ENCODE measurements at places on chromosomes 7 and 10.
A peak's percentile ranks its signal among the peaks of the same experiment; 100 is the strongest.

GRCh38 chr7:147803606-147804005 is 787.0 kb upstream of the C7orf33 start:
- DNase-seq = no peak

DNA sequence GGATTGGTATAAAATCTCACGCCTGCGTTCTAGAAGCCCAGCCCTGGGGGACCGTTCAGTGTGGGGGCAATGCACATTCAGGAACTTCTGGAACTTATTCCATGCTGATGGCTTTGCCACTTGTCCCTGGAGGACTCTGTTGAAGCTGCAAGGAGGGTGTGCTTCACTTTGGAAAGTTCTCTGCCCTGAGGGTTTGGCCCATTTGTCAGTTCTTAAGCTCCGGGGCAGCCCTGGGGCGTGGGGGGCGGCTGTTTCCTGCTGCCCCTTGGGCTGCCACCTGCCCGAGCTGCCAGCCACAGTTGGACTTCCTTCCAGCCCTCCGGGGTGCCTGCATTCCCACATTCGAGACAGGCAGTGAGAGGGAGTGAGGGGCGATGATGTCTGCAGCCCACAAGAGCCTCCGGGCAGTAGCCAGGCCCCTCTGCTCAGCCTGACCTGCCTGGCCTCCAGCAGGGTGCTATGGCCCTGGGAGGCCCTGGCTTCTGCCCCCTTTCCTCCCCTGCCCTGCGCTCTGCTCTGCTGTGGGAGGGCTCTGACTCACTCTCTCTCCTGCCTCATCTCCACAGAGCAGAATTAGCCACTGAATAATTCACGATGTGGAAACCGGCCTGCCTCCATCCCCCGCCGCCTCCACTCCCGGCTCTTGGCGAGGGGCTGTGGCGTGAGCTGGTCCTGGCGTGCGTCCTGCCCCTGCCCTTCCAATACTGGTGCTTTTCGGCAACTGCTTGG is 1.9 kb downstream of the TTYH3 start:
- peak; percentile 81 for DNase-seq

- no peak for DNase-seq
These were observed 161.6 kb downstream of the JAZF1 start for GRCh38 chr7:28018856-28019465.

- no peak for DNase-seq
These were observed 165.8 kb downstream of the UBE2H start for GRCh38 chr7:129786825-129787563.

DNA sequence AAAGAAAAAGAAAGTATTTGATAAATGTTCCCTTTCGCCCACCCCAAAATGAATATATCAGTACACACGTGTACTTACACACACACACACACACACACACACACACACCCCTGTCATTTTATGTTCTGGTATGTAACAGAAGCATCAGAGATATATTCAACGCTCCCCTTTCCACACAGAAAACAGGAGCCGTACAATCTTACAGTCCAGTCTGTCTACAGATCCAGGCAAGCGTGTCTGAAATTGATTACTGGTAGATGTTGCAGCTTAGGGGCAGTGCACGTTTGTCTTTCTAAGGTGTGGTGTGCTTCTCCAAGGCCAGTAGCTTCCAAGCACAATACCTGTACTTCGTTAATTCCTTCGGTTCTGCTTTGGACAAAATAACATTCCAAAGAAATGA is 143.7 kb upstream of the RNF32 start:
- DNase-seq = no peak

GRCh38 chr10:79393221-79393923 is 46.1 kb downstream of the PPIF start:
- DNase-seq = no peak

GRCh38 chr7:123120286-123120685 is 79.5 kb downstream of the SLC13A1 start:
- no peak for DNase-seq

DNA sequence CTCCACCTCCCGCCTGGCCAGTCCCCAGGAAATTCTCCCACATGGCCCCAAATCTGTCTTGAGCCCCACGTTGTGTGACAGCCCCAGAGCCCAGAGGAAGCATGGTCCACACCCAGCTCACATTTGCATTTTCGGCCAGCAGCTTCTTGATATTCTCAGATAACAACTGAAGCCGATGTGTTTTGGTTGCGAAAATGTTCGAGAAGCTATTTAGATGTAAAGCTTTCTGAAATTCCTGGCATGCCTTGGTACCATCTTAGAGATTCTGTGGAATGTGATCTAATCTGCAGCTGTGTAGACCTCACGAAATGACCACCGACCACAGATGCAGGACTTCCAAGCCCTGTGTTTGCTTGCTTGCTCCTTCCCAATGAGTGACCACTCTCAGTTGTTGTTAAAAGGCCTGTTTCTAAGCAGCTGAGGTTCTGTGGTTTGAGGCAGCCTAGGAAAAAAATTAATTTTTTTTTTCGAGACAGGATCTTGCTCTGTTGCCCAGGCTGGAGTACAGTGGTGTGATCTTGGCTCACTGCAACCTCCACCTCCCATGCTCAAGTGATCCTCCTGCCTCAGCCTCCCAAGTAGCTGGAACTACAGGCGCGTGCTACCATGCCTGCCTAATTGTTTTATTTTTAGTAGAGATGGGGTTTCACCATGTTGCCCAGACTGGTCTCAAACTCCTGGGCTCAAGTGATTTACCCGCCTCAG is 8.8 kb downstream of the SLC4A2 start:
- DNase-seq = no peak

- DNase-seq = no peak
These were observed 28.7 kb upstream of the CD36 start for GRCh38 chr7:80609751-80610150.

DNA sequence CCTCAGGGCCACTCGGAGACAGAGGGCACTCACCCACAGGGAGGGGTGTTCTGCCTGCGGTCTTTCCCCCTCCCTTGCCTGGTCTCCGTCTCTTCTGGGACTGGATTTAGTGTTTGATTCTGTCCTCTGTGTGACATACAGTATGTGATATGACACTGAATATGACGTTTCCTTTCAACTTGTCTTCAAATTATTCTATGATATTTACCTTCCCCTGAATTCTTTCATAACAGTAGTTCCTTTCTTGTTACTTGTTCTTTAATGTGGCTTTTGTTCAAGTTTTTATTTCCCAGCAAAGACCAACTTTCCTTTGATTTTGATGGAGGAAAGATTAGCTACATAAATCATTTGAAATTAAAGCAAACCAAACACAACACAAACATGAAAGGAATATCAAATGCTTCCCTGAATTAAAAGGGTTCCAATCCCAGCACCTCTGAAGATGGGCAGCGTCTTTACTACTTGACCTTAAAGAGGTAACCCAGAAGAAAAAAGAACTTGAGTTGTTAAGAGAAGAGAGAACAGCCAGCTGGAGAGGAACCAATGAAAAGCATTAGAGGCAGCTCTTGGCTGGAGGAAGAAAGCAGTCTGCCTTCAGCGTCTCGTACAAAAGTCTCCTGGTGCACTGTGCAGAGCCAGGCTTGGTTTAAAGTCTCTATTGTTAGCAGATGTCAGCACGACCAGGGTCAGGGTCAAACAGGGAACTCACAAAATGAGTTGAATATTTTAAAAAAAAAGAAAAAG is 18.3 kb upstream of the RHEB start:
- no peak for DNase-seq

GRCh38 chr10:78250313-78251015 is 216.8 kb downstream of the RPS24 start:
- DNase-seq = no peak

GRCh38 chr7:40147371-40148246 is 12.8 kb downstream of the SUGCT start:
- no peak for DNase-seq

- DNase-seq = no peak
These were observed 25.9 kb downstream of the ABRAXAS2 start for GRCh38 chr10:124827474-124827873.

DNA sequence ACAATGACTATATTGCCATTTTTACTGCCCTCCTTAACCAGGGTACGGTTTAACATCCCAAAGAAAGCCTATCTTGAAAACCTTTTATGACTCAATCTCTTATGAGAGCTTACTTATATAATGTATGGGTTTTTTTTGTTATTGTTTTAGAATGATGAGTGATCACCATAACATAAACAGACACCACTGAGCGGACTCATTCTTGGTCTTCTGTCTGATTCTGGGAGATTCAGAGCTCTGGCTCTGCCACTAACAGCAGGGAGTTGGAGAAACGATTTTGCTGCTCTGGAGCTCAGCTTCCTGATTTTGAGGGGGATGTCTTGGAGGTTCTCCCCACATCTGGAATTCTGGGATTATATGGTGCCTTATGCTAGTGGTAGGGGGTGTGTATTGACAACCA is 244.1 kb downstream of the FRMD4A start:
- DNase-seq = no peak

GRCh38 chr7:128351296-128352152 is 7.8 kb upstream of the RBM28 start:
- no peak for DNase-seq

DNA sequence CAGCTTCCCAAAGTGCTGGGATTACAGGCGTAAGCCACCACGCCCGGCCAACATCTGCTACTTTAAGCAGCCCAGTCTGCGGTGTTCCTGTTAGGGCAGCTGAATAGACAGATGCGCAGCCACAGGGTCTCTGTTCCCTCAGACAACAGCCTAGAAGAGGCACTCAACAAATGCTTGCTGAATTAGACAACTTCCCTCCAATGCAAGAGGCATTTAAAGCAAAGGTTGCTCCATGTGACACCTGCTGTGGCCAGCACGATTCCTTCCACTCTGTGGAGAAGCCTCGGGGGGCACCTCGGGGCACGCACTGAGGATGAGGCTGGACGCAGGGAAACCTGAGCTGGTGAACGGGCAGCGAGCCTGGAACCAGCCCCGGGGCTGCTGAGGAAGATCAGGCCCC is 237.8 kb downstream of the MAD1L1 start:
- no peak for DNase-seq

DNA sequence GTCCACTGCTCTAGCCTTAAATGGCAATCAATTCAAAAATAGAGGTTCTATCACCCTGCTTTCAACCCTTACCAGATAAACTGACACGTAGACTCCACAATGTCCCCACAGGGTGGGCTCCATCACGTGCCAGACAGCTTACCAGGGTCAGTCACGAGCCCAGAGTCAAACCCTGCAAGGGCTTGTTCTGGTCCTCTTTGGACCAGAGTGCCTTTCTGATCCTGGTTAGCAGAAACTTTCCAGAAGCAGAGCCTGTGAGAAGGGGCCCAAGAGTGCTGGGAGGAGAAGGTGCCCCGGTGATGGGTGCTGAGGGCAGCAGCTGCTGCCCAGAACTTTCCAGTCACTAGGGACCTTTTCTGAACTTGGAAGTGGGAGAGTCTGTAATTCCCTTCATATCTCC is 354 bp upstream of the GIMAP5 start:
- DNase-seq = no peak

DNA sequence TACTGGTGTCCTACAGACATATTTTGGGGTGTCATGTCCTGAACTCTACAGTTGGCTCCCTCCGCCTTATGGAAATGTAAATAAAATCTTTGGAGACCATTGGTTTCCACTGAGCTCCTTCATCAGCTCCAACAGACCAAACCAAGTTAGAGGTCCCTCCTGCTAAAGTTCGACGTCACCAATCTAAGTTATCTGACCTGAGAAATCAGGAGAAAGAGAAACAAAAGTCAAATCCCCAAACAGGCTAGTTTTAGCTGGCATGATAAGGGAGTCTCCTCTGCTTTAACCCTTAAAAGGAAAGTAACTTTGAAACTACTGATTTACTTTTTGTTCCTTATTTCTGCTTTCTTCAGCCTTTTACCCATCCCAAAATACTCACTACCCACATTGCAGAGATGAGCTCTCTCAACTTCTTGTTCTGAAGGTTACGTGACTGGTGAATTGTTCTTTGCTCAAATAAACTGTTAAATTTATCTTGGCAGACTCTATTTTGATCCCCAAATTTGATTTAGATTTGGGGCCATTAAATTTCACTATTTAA is 39.9 kb downstream of the AVL9 start:
- no peak for DNase-seq

- DNase-seq = no peak
These were observed 411.8 kb downstream of the ETV1 start for GRCh38 chr7:13577566-13578145.

DNA sequence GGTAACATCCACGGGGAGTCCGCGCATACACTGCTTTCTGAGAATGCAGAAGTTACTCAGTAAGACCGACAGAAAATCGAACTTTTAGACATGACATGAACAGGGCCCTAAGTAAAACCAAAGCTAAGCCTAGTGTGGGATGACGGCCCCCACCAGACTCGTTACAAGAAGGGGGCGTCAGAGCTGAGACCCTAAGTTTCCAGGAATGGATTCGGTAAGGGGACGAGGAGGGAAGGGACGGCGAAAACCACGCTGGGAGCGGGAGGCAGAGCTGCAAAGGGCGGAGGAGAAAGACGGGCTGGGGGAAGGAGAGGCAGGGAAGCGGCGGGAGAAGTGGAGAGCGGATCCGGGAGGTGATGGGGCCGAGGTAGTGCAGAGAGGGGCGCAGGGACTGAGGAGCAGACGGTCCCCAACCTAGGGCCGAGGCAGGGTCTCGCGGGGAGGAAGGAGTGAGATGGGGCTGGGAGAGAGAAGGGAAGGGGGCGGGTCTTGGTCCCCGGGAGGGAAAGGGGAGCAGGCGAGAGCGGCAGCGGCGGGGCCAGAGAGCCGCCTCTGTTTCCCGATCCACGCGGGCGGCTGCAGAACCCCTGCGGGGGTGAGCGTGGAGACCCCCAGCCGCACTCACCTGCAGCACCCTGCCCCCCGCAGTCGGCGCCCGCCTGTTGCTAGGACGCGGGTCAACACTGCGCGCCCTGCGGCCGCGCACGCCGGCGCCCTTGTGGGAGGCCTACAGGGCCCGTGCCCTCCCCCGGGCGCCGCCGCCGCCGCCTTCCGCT is 513 bp downstream of the ODAD2 start:
- peak; percentile 51 for DNase-seq

DNA sequence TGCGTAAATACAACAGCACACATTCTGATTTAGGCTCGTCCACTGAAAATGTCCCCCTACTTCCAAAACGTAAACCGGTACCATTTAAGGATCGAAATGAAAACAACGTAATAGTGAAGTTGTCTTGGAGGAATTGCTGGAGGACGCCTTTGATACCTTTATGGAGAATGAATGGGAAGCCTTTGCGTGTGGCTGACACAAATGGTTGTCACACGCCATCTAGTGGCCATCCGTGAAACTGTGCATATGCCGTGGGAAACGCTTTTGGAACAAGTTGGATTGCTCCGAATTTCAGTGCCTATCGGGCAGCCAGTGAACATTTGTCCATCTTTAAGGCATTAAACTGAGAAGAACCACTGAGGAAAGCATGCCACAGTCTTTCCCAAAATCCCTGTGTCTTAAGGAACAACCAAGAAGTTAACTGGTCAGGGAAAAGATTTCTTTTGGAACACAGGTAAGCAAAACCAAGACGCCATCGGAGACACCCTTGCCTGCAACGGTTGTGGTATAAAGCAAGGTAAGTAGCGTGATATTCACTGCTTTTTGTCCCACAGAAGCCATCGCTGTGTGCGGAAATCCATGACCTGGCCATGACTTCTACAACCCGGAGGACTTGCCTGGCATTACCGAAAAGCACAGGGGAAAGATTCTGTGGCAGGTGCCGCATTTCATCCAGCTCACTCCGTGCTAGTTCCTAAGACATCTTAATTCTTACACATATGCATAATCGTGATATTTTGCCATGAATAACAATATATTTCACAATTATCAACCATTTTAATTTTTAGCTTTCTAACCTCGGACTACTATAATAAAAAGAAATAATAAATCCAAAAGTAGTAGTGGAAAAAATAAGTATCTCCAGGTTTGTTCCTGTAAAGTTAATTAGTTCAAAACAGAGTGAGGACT is 100.6 kb downstream of the FAM204A start:
- DNase-seq = peak; percentile 77

- no peak for DNase-seq
These were observed 100.2 kb upstream of the SAMD8 start for GRCh38 chr10:75011221-75011620.

Measured in aorta (tissue), 5 donors.